ENCODE measurements at places on chromosomes 12 and 14.

- no peak for DNase-seq
These were observed 99.0 kb downstream of the LIN7A start for GRCh38 chr12:80838708-80839107.

DNA sequence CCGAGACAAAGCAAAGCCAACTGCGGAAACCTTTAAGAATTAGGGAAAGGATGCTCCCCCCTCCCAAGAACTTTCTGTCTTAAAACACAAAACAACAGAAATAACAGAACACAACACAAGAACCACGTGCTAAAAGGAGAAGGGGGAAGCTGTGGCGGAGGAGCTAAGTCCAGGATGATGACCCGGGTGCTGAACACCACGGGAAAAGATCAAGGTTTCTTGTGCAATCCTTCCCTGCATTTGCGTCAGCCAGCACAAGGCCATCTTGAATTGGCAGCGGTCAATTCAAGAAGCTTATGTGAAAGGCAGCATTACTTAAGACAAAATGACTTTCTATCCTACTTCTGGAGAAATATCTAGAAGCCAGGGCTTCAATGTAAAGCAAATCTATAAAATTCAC, 11.0 kb upstream of the CREBL2 start:
- no peak for DNase-seq

DNA sequence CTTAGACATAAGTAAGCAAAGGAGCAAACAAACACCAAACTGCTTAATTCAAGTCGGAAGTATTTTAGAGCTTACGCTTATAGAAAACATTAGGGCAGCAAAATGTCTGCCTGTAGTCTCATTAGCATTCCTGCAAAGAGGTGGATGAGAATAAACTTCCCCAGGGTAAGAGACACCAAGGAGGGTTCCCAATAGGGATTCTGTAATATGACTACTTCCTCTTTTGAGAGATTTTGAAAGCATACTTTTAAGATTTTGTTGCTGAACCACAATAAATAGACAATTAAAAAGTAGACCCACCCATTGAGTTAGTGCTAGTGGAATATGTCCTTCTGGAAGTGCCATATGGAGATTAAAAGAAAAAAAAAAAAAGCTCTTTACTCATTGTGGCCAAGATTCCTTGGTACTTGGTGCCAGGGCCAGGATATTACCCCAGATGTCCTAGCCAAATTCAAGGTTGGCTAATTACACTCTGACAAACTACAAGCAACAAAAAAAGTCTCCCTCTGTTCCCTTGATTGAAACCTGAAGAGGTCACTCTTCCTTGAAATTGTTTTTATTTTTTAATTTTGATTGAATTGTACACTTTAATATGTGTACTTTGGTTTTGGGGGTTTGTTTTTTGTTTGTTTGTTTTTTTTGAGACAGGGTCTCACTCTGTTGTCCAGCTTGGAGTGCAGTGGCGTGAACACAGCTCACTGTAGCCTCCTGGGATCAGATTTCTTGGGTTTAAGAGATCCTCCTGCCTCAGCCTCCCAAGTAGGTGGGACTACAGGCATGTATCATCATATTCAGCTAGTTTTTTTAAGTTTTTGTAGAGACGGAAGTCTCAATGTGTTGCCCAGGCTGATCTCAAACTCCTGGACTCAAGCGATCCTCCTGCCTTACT, 8.7 kb downstream of the CLIP1 start:
- DNase-seq: no peak

DNA sequence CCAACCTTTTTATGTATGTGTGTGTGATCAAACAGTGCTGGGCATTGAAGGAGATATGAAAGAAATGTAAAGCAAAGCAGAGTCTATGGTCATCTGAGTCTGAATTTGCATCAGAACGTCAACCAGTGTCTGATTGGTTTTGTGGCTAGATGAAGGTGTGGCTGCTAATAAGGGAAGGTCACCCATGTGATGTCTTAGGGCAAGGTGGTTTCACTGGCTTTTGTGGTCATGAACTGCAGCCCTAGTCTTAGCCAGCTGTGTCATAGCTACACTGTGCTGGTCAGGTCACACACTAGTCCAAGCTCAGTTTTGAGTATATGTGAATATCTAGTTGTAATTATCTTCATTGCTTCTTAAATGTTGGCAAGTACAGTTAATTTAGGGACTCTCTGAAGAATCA, 105.8 kb downstream of the TGFB3 start:
- no peak for DNase-seq

DNA sequence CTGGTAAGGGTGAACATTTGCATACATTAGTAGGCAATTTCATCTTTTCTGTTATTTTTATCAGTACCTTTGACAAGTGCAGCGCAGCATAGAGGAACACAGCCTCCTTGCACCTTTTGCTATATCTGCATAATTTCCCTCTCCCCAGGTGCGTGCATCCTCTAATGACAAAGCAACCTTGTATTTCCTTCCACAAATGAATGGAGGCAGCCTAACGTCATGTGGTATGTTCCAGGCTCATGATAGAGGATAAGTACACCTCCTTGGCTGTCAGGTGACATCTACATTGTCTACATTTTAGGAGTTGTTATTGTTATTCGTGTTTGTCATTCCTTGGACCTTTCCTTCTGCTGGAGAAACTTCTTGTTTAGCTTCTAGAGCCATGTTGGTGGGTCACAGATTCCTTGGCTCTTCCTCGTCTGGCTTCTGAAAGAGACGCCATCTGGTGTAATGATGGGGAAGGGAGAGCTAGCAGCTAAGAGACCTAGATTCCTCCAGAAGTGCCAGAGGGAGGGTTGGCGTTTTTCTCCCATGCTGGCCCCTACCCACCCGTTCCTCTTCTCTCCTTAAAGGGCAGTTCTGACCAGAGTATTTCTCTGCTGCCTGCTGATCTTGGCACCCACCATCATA, 37.0 kb downstream of the EVL start:
- no peak for DNase-seq

DNA sequence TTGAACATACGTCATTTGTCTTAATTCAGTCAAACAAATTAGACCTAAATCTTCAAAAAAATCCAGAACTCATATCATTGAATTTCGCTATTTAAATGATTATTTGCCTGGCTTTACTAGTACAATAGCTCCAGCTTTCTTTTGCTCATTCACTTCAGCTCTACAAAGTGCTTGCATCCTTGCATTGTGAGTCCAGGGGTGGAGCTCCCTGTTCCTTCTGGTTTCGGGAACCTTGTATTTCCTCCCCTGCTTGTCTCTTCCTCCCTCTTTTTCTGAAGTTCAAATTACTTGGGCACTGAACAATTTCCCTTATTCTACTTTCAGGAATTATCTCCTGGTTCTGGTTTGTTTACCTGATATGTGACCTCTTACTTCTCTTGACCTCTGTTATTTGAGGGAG, 58.1 kb upstream of the KITLG start:
- no peak for DNase-seq

- DNase-seq: no peak
These were observed 1.9 kb upstream of the ITGB7 start for GRCh38 chr12:53208877-53209463.

- DNase-seq: no peak
These were observed 3.6 kb downstream of the UBC start for GRCh38 chr12:124910561-124911478.

- no peak for DNase-seq
These were observed 15.9 kb upstream of the DHRS2 start for GRCh38 chr14:23620177-23620702.

GRCh38 chr12:72100854-72101253, 162.2 kb downstream of the TPH2 start:
- no peak for DNase-seq

DNA sequence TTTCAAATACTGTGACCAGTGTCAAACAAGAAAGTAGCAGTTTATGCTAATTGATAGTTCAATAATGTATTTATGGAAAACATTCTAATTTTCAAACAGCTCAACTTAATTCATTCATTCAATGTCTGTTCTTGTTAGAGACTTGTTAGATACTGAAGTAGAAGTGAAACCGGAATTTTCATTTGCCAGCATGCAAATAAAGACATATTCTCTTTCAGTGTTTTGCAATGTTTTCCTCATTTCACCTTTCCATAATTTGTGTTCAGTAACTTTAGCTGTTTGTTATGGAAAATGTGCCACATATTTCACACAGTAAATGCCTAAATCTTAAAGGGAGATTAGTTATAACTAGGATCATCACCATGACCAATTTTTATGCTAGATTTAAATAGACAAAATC, 21.2 kb downstream of the TAS2R50 start:
- no peak for DNase-seq

GRCh38 chr14:102525219-102525928, 15.8 kb upstream of the ANKRD9 start:
- DNase-seq: peak; percentile 29

- peak; percentile 63 for DNase-seq
These were observed 1.3 kb upstream of the RASSF3 start for GRCh38 chr12:64608901-64609535.

DNA sequence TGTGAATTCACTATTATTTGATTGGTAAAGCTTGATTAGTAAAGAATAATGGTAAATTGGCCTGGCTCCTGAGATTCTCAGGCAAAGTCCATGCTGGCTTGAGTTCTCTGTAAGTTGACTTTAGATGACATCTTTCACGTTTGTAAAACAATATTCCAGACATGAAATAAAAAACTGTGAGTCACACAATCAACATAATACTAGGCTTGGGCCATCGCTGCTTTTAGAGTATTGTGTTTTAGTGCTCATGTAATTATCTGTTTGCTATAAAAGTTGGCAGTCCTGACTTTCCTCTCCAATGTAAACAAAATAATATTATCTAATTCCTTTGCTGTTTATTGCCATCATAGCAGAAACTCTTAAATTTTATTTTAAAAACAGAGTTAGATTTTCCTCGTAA, 3.9 kb upstream of the TBC1D30 start:
- no peak for DNase-seq

GRCh38 chr14:90332271-90332584, 487 bp upstream of the NRDE2 start:
- no peak for DNase-seq

DNA sequence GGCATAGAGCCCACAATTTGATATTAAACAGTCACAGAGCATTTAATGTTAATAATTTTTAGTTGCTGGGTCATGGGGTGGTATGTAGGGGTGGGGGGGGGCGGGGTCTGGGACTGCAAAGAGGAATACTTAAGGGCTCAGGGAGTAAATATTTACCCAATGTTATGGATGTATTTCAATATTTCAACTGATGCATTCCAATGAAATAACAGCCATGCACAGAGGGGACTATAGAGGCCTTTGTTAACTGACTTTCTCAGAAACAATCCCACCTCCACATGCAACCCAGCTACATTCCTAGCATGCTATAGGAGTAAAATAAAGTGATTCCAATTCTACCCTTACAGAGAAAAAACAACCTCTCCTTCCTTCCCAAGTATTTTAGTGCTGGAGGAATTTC, 7.9 kb upstream of the BBS10 start:
- DNase-seq: no peak

GRCh38 chr12:94686834-94687628, 36.7 kb upstream of the TMCC3 start:
- DNase-seq: no peak

DNA sequence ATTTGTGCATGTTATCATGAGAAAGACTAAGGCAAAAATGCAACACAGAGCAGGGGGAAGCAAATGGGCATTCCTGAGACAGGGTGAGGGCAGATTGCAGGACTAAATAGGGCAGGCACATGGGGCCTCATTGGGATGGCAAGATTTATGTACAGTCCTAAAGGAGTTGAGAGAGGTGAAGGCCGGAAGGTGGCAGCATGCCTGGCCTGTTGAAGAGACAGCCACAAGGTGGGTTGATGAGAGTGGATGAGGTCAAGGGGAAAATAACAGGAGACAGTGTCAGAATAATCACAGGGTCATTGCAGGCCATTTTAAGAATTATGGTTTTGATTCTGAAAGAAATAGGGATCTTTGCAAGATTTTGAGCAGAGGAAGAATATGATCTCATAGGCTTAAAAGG, 21.0 kb downstream of the PAH start:
- DNase-seq: no peak

Measured in epithelial cell of prostate (primary cell).